Lung microvascular endothelial cell (primary cell): ENCODE measurements at places on chromosomes 12 and 14.
A peak's percentile ranks its signal among the peaks of the same experiment; 100 is the strongest.

DNA sequence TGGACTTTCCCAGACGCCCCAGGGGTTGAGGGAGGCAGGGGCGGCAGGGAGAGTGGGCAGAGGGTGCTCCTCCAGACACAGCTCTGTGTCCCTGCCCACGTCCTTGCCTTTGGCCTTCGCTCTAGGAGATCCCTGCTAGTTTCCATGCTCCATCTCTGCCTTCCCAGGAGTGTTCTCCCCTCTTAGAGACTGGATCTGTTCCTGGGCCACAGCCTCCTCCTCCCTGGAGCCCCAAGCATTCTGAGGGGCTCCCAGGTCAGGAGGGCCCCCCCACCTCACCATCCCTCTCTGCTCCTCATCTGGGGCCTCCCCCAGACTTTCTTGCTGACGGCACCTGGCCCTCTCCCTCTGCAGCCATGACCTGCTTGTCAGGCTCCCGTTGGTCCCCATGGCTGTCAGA lies 216.0 kb upstream of the FKBP4 start:
- DNase-seq = no peak

DNA sequence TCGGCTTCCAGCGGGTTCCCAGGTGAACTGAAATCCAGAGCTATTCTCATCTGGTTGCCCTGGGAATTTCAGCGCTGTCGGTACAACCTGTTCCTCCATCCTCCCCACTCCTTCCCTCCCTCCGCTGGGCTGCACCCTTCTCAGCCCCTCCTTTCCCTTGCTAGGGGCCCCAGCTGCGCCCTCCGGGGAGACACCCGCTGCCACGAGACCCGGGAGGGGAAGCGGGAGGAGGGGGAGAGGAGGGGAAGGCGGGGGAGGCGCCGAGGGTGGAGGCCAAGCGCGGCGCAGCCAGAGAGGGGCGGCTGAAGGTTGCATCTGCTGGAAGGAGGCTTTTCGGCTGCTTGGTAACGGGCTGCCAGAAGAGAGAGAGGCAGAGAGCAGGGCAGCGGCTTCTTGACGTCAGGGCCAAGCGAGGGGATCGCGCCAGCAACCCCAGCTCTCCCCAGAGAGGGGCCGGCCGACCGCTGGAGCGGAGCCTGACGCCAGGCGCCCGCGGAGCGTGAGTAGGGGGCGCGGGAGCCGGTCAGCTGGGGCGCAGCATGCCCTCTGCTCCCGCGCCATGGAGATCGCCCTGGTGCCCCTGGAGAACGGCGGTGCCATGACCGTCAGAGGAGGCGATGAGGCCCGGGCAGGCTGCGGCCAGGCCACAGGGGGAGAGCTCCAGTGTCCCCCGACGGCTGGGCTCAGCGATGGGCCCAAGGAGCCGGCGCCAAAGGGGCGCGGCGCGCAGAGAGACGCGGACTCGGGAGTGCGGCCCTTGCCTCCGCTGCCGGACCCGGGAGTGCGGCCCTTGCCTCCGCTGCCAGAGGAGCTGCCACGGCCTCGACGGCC lies at the start of gene KCNA5:
TSS of gene KCNA5 (plus strand) at position 291 of the 831 bp plus-strand sequence. CDS start at position 560, 269 bp downstream.
- DNase-seq = no peak

DNA sequence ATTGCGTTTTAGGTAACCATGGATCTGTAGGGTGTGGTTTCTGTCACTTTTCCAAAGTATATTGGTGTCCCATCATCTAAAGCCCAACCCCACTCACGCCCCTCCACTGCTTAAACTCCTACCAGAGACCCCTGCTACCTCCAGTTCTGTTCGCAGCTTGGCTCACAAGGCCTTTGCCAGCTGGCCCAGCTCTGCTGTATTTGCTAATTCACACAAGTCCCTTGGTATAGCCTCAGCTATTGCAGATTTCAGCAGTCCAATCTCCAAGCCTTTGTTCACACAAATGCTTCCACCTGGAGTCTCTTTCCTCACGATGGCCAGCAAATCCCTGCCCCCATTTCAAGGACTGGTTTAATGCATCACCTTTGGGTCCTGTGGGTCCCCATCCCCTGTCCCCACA lies 24.2 kb downstream of the ISCA2 start:
- no peak for DNase-seq

- DNase-seq = peak; percentile 62
Measured at GRCh38 chr12:87274594-87275245, 754.5 kb downstream of the C12orf50 start.

- DNase-seq = no peak
Measured at GRCh38 chr12:127539226-127539858, 727.6 kb upstream of the TMEM132C start.

DNA sequence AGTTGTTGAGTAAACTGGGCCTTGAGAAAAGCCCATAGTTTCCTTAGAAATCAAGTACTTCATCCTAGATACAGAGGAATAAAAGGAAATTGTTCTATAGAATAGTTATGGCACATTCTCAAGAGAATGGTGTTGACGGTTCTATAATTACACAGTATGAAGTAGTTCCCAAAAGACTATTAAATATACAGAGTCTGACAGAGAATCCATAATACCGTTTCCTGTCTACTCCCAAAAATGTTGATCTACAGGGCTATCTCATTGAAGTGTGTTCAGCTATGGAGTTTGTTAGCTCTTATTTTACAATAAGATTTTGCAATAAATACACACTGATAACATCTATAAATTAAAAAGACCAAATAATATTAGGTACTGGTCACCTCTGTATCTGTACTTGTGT lies 799.7 kb downstream of the RPS29 start:
- no peak for DNase-seq

DNA sequence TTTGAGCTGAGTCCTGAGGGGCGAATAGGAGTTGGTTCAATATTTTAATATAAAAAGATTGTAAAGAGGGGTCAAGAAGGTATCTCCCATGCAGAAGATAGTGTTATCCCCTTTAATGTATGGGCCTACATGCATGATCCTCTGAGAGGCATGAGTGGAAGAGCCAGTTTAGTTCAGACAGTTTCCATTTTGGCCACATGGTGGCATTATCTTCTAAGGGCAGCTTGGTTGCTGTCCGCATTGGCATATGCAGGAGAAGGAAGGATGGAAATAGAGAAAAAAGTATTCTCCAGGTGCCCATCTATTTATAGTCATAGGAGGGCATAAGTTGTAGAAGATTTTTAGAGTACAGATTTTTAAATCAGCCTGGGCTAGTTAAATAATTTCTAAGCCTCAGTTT lies 5.4 kb downstream of the SAMD4A start:
- DNase-seq = peak; percentile 58

- DNase-seq = peak; percentile 80
Measured at GRCh38 chr12:107402041-107403022, 283.3 kb upstream of the PWP1 start.

GRCh38 chr12:12992418-12993130 lies 7.5 kb downstream of the HEBP1 start:
- DNase-seq = peak; percentile 88

GRCh38 chr12:116692605-116693004 lies 45.3 kb downstream of the SPRING1 start:
- DNase-seq = no peak

DNA sequence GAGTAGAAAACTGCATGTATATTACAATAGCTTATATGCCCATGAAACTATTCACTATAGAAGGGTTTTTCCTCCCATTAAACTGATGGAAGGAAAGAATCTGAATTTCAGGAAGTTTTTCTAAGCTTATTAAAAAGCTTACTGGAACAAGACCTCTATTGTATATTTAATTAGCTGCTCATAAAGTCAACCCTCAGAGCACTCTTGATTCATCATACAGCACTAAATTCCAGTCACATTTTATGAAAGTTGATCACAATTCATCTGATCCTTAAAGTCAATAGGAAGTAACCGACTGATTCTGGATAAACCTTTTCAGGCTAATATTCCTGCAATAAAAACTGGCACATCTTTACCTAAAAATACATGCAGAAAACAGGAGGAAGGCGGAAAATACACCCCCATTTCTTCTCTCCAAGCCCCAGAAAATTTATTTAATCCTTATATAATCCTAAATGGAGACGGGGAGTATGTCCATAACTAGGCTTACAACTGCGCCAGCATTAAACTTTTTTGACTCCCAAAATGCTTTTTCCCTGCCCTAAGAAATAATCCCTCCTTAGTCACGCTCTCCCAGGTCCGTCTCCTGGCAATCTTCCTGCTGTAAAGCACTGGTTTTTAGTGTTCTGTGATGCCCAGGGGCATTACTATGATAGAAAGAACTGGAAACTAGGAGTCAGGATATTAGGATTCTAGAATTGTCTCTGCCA lies 35.3 kb downstream of the DICER1 start:
- peak; percentile 2 for DNase-seq

DNA sequence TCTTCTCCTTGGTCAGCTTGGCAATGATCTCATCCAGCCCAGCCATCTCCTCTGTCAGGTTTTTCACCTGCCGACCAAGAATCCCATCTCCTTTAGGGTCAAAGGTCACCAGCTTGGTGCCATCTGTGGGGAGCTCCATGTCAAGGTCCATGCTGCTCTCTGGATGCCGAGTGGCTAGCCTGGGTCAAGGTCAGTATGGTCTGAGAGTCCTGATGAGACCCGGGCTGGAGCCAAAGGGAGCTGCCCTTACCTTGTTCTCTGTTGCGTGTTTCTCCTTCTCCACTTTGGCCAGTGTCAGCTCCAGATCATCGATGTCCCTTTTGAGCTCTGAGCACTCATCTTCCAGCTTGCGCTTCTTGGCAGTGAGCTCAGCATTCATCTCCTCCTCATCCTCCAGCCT lies 11.8 kb downstream of the MYH7 start:
- no peak for DNase-seq

DNA sequence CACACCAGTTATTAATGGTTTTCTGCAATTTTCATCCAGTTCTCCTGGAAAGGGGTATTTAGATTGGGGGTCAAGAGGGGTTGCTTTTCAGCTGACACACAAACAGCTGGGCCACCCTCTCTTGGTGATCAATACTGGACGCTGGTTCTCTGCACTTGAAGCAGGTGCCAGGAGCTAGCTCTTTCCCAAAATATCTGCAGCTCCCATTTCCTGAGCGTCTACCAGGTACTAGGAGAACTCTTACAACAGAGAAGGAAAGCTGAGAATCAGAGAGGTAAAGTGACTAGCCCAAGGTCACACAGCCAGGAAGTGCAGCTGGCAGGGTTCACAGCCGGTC lies 1.2 kb downstream of the TESC start:
- DNase-seq = no peak

GRCh38 chr14:53715193-53715721 lies 241.4 kb downstream of the BMP4 start:
- DNase-seq = peak; percentile 76

GRCh38 chr14:92040431-92041051 lies 682 bp upstream of the TRIP11 start:
- peak; percentile 20 for DNase-seq

- no peak for DNase-seq
Measured at GRCh38 chr12:102964872-102965271, 7.4 kb downstream of the ASCL1 start.

DNA sequence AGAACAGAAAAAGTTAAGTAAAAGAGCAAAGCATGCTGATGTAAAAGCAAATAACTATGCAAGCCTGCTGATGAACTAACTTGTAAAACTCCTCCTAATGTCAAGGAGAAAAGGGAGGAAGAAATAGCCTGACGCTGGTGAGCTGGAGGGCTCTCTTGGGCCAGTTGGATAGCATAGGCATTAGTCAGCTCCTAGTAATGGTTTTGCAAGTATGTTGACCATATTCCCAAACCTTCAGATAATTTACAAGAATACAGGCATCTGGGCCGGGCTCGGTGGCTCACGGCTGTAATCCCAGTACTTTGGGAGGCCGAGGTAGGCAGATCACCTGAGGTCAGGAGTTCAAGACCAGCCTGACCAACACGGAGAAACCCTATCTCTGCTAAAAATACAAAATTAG lies 871.4 kb downstream of the C12orf50 start:
- no peak for DNase-seq

DNA sequence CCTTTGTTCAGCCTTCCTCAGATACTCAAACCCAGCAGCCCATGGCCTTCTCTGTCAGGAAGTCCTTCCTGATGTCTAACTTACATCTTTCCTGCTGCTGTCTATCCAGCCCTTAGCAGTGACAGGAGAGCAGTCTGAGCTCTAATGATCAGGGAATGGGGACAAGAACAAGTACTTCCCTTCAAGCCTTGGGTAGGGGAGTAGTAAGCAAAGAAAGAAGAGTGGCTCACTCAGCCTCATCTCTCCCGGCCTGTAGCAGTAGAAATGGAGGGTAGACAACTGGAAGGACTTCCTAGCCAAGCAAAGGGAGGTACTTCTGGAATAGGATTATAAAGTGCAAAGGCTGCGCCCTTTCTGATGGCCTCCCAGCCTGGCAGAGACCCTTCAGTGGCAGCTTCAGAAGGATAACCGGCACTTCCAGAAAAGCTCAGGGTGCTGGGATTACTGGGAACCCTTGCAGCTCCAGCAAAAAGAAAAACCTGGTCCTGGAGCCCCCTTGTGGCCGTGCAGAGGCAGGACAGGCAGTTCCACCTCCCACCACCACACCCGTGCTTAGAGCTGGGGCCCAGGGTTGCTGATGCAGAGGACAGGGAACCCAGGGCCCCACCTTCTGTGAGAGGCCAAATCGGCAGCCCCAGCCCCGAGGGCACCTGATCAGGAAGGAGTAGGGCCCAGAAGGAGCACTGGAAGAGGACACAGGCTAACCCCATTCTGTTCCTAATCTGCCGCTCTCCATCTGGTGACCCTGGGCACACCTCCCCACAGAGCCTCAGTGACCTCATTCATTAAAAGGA lies 12.4 kb upstream of the SMUG1 start:
- peak; percentile 81 for DNase-seq

DNA sequence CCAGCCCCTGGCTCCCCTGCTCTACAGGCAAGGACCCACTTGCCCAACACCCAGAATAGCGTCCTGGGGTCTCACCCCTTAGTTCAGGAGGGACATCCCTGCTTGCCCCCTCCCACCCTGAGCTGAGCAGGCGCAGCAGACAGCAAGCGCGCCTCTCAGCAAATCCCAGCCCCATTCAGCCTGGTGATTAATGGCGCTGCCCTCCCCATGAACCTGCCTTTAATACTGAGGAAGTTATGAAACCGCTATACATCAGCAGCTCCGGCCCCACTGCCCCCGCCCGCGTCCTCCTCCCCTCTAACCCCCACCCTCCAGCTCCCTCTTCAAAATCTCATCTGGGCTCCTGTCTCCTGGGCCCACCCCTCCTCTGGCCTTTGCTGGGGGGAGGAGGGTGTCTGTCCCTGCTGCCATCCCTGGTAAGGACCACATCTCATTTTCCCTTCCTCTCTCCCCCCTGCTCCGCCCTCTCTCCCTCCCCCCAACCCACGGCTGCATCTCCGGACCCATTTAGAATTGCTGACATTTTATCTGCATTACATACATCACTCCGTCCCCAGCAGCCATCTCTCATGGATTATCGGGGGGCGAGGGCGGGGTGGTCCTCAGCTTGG lies 7.1 kb upstream of the SMUG1 start:
- DNase-seq = peak; percentile 68

GRCh38 chr14:106843951-106844483 lies 1317.6 kb downstream of the TMEM121 start:
- DNase-seq = peak; percentile 4

- peak; percentile 51 for DNase-seq
Measured at GRCh38 chr14:20857630-20858261, 33.4 kb upstream of the RNASE3 start.
